D341Med (cell line): ENCODE measurements at places on chromosomes 5 and 9.

GRCh38 chr9:97761056-97761598, 64.0 kb upstream of the XPA start:
- DNase-seq: no peak

- DNase-seq: peak; percentile 83
These were observed 1.7 kb downstream of the CPLX2 start for GRCh38 chr5:175873088-175873454.

DNA sequence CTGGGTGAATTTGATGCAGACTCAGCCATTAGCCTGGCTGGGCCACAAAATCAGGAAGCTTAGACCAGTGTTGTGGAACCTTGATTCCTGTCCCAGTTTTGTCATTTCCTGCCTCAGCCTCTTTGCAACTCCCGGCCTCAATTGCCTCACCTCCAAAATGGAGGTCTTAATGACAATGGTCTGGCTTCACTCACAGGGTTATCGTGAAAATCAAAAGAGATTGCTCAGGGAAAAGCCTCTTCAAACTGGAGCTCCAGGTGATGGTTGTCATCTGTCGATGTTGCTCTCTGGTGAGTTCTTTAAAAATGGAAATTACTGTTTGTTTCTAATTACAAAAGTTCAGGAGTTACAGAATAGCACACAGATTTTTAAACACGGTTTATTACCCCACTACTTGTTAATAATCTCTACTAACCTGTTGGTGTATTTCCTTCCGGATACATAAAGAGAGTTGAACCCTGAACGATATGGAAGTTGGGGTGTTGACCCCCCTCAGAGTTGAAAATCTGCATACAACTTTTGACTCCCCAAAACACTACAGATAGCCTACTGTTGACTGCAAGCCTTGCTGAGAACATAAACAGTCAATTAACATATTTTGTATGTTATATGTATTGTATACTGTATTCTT, 109.9 kb upstream of the CPEB4 start:
- DNase-seq: no peak

DNA sequence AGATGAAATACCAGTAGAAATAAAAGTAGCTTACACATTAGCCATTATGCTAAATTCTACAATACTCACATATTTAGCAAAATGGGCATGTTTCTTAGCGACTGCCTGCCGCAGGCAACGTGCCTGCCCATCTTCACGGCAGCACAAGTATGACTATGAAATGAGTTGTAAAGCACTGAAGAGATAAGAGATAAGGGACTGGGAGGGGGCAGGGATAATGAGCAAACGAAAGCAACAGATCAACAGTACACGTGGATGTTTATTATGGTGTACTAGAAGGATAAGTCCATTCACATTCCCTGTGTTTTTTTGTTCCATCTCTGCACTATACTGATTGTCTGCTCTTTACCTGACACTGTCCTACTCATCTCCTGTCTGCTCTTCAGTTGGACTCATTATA, 44.1 kb upstream of the KCNN2 start:
- no peak for DNase-seq

GRCh38 chr5:40688127-40688761, 8.5 kb downstream of the PTGER4 start:
- DNase-seq: peak; percentile 67

DNA sequence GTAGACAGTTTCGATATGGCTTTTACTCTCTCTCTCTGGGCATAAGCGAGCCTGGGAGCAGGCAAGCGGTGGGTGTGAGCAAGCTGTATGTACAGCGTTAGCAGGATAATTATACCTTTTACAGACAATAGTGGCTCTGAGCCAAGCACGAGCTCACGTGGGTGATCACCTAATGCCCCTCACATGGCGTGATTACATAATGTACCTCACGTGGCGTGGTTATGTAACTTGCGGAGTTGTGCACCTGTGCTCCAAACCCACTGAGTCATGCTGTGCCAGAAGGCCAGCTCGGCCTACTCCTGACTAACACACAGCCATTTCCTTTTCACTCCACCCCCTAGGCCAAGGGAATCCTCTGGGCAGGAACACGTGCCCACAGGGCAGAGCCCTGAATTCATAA, 797.2 kb downstream of the EFNA5 start:
- DNase-seq: peak; percentile 20

DNA sequence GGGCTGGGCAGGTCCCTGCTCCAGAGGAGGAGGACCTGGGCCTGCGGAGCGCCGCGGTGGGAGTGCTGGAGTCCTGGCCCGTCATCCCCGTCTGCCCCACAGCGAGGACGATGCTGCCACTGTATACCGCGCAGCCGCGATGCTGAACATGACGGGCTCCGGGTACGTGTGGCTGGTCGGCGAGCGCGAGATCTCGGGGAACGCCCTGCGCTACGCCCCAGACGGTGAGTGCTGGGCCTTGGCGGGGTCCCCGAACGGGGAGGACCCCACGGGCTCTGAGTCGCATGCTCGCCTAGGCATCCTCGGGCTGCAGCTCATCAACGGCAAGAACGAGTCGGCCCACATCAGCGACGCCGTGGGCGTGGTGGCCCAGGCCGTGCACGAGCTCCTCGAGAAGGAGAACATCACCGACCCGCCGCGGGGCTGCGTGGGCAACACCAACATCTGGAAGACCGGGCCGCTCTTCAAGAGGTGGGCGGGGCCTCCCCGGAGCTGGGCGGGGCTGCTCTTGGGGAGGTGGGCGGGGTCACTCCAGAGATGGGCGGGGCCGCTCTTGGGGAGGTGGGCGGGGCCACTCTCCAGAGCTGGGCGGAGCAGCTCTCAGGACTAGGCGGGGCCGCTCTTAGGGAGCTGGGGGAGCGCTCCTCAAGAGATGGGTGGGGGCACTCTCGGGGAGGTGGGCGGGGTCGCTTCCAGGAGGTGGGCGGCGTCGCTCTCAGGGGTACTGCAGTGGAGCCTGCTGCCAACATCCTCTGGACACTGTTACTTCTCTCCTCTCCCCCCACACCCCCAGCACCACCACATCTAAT, 13.1 kb downstream of the LRRC26 start:
- peak; percentile 74 for DNase-seq

DNA sequence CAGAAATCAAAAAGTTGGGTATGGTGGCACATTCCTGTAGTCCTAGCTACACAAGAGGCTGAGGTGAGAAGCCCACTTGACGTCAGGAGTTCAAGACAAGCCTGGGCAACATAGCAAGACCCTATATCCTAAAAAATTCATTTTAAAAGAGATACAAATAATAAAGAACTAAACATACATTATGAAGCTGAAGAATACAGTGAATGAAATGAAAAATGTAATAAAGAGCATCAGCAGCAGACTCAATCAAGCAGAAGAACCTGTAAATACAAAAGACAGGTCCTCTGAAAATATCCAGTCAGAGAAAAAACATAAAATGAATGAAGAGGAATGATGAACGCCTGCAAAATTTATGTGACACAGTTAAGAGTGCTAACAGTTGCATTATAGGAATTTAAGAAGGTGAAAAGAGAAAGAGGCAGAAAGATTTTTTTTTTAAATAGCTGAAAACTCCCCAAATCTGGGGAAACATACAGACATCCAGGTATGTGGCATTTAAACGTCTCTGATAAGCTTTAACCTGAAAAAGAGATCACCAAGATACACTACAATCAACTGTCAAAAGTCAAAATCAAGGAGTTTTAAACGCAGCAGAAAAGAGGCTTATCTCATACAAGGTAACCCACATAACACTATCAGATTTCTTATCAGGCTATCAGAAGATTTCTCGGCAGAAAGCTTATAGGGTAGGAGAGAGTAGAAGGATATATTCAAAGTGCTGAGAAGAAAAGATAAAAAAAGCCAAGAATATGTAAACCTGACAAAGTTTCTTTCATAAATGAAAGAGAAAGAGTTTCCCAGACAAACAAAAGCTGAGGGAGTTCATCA, 57.6 kb downstream of the PRRC1 start:
- no peak for DNase-seq

GRCh38 chr9:16213781-16214515, 656.5 kb downstream of the BNC2 start:
- DNase-seq: no peak

- DNase-seq: peak; percentile 49
These were observed 7.9 kb downstream of the GABRP start for GRCh38 chr5:170791325-170791954.

GRCh38 chr9:16597136-16597535, 273.3 kb downstream of the BNC2 start:
- DNase-seq: no peak

DNA sequence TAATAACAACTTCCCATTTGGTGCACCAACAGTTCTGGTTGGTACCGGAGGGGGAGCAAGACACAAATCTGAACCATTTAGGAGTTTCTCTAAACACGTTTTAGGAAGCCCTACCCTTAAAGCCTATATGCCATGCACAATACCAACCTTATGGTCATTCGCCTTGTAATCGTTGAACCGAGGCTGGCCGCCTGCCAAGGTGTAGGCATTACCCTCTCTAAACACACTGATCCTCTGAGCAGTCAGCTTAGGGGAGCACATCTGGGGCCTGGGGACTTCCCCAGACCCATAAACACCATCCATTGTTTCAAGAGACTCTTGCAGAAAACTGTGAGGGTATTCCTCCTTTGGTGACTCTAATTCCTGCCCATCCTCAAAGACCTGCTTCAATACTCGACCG, 328 bp downstream of the GRXCR2 start:
- DNase-seq: peak; percentile 43

DNA sequence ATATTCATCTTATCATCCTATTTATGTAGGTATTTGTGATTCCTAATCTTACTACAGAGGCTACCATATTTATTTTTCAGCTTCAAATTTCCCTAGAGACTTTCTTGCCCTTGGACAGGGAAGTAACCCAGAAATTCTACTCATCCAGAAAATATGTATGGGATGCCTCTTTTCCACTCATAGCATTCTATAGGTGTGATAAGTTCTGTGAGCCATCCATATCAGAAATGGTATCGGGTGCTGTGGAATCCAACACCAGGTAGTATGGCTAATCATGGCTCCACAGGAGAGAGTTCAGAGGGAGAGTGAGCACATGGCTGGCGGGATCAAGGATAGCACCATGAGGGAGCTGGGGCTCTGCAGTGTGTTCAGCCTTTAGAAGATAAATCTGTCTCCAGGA, 349.3 kb upstream of the ACTBL2 start:
- DNase-seq: no peak

DNA sequence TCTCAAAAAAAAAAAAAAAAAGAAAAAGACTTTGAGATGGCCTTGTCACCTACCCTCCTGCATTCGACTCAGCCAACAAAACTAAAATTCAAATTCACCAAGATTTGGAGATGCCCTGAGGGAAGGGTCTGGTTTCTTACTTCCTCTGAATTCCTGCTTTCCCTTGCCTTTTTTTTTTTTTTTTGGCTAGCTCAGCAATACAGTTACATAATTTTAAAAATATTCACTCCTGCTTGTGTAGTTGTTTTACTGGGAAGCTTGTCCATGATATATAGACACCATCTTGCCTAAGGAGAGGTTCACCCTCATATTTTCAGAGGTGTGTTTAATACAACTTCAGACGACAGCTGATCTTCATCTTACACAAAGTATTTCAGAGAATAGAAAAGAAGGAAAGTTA, 21.3 kb upstream of the SERINC5 start:
- no peak for DNase-seq

DNA sequence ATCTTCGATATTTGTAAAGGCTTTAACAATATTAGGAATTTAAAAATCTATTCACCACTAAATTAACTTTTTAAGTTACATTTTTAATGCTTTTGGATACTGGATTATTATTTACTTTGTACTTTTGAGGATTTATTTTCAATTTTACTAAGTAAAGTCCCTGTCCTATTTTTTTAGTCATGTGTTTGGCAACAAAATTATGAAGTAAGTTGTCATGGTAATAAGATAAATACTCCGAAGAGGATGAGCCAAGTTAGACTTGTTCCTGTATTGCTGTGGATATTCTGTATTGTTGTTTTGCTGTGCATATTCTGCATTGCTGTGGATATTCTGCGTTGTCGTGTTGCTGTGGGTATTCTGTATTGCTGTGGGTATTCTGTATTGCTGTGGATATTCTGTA, 210.1 kb downstream of the MTRR start:
- no peak for DNase-seq

DNA sequence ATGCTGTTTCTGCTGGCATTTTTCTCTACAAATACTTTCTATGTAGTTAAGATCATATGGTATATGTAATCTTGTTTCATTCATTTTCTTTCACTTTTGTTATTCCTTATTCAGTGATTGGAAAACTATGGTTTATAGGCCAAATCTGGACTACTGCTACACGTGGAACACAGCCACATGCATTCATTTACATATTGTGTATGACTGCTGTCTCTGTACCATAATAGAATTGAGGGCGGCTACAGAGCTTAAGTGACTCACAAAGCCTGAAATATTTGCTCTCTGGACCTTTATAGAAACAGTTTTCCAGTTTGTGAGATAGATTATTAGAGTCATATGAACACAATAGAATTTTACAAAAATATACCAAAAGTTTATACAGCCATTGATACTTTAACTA, 133.6 kb upstream of the CDKN2B start:
- no peak for DNase-seq

- DNase-seq: no peak
These were observed 6.2 kb upstream of the VPS13A start for GRCh38 chr9:77170991-77171699.

- no peak for DNase-seq
These were observed 275.7 kb downstream of the CSNK1G3 start for GRCh38 chr5:123787635-123788034.

GRCh38 chr5:168706655-168707069, 127.5 kb upstream of the PANK3 start:
- DNase-seq: peak; percentile 72

GRCh38 chr5:84213212-84213611, 171.5 kb downstream of the EDIL3 start:
- DNase-seq: no peak

- DNase-seq: no peak
These were observed 1.5 kb downstream of the STXBP1 start for GRCh38 chr9:127613583-127613954.
